ENCODE measurements at places on chromosomes 16 and 17.

DNA sequence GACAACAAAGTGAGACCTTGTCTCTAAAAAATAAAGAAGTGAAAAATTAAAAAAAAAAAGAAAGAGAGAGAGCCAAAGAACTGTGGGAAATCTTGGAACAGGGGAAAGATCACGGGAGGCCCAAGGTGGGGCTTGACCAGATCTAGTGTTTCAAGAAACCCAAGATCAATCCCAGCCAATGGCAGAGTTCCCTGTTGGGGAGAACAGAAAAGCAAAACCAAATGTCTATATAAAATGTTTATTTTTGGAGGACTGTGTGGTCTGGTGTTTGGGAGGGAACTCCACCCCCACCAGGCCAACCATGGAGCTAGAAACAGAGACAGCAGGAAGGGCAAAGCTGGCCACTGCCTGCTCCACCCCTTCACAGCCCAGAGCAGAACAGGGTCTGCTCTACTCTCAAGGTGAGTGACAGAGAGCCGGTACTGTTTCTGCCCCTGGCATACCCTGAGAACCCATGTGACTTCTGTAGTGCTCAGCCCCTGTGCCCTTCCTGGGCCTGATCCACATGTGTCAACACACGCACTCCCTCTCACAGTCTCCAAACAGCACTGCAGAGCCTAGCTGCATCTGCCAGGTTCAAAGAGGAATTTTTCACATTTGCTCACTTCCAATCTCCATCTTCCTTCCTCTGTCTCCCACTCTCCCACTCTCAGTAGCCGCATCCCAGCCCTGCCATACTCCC lies 3.7 kb downstream of the TMEM101 start:
- no peak for ATAC-seq

GRCh38 chr16:29712809-29713208 lies 33.0 kb downstream of the C16orf54 start:
- ATAC-seq: no peak

GRCh38 chr17:44913676-44914075 lies 1.6 kb downstream of the GFAP start:
- no peak for ATAC-seq

- ATAC-seq: no peak
Measured at GRCh38 chr17:76252040-76252954, 12.0 kb upstream of the RNF157 start.

DNA sequence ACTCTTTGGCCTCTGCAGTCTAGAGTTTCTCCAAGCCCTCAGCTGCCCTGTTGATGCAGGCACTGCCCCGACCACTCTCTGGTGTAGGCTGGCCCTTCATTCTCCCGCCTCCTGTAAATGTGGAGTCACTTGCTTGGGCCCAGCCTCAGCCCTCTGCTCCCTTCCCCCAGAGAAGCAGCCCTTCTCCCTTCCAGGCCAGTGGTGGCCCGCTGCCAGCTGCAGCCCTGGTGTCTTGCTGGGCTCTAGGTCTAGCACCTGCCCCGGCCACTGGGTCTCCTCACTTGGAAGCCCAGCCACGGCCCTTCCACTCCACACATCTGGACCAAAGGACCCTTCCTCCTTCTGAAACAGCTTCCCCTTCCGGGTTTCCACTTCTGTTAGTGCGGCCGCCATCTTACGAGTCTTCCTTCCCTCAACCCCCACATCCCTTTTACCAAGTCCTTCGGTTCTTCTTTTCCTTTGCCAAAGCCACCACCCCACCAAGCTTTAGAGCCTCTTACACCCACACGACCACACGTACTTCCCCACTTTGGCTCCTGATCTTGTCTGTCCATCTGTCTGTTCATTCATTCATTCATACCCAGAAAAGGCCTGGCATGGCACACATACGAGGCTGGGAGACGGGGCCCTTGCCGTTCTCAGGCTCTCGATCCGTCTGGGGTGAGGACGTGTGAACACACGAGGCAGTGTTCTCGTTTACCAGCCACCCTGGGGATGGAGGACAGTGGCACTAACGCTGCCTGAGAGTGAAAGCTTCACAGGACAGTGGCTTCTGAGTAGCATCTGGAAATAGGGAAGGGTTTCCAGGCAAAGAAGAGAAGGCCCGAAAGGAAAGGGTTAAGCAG lies 68.0 kb downstream of the ABR start:
- ATAC-seq: no peak

DNA sequence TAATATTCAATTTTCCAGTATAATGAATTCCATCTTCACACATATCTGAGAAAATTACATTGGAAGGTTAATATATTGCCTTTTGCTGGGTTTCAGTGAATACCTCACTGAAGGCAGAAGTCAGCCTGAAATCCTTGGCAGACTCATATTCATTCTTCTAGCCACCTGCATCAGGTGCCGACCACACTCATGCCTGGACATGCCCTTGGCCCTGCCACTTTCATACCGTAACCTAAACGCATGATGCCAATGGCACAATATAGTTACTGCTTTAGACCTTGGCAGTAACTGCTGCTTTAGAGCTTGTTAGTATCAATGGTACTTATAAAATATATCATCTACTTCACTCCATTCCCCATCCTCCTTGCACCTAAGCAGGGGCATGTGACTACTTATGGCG lies 817.6 kb upstream of the CDH8 start:
- ATAC-seq: no peak

- ATAC-seq: no peak
Measured at GRCh38 chr17:40360091-40360490, 4.4 kb downstream of the GJD3 start.

- ATAC-seq: no peak
Measured at GRCh38 chr17:73738751-73739575, 94.7 kb upstream of the SDK2 start.

DNA sequence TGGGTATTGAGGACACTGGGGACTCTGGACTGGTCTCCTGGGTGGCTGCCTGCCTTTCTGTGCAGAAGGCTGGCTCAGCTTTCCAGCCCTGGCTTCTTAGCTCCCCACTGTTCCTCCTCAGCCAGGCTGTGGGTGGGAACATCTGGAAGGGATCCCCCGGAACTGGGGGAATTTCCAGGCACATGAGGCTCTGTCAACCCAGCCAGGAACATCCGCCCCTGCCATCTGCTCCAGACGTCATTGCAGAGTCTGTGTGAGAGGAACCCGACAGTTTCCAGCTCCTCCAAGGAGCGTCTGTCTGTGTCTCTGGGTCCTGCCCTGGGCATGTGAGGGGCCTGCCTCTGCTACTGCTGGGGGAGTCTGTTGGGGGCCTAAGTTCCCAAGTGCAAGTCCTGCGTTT lies 36.2 kb upstream of the CRHR1 start:
- no peak for ATAC-seq

GRCh38 chr17:81419886-81420768 lies 24.9 kb downstream of the BAHCC1 start:
- ATAC-seq: no peak

- no peak for ATAC-seq
Measured at GRCh38 chr17:47800686-47801085, 20.9 kb downstream of the OSBPL7 start.

- peak; percentile 39 for ATAC-seq
Measured at GRCh38 chr17:83080579-83080857, 1.1 kb downstream of the METRNL start.

DNA sequence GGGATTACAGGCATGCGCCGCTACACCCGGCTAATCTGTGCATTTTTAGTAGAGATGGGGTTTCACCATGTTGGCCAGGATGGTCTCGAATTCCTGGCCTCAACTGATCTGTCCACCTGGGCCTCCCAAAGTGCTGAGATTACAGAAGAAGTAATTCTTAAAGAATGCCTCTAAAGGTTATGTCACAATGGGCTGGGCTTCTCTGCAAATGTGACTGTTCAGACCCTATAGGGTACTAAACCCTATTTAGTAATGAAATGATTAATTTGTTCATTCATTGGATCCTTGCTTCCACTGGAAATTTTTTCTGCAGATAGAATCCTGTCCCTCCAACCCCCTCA lies 108.8 kb upstream of the CORO6 start:
- no peak for ATAC-seq

GRCh38 chr16:24077966-24078365 lies 178.2 kb upstream of the CACNG3 start:
- peak; percentile 83 for ATAC-seq

DNA sequence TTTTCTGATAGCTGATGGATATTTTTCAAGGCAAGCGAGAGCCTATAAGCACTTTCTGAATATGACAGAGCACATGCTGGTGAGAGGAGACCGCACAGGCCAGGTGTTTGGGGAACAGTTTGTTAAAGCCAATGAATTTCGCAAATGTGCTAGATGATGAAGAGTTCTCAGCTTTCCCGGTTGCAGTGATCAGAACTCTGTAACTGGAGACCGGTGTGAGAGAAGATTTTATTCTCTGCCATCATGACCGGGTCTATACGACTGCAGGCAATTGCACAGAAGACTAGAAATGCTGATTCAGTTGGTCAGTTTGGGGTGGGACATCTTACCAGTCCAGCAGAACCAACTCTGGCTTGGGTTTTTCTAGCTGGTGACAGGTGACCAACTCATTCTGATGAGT lies 25.4 kb downstream of the SMTNL2 start:
- ATAC-seq: no peak

DNA sequence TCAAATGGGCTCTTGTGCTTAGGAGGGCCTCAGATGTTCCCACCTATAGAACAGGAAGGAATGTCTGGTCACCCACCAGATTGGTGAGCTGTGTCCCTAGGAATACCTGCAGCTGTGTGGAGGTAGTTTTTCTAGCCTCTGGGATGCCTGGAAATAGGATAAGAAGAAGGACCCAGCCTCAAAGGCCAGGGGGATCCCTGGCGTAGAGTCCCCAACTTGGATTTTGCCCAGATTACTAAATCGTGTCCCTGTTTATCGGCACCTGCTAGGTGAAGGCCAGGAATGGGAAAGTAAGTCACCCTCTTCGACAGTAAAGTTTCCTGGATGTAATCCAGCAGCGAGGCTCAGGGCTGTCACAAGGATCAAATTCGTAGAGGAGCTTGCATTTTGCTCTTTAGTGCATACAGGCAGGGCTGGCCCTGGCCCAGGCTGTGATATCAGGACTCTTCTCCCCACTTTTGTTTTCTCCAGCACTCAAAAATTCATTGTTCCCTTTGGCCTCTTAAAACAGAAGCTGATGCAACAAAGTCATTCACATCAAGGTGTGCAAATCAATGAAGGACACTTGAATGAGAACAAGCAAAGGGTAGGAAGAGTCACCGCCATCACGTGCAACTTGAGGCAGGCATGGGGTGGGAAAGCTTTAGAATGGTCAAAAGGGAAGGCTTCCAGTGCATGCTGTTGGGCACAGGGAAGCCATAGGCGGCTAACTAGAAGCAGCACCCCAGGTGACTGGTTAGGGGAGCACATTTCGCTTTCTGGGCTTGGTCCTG lies 7.5 kb downstream of the SLC13A2 start:
- ATAC-seq: no peak
